Eye (tissue), 1 donor: ENCODE measurements at places on chromosomes 16 and 17.

DNA sequence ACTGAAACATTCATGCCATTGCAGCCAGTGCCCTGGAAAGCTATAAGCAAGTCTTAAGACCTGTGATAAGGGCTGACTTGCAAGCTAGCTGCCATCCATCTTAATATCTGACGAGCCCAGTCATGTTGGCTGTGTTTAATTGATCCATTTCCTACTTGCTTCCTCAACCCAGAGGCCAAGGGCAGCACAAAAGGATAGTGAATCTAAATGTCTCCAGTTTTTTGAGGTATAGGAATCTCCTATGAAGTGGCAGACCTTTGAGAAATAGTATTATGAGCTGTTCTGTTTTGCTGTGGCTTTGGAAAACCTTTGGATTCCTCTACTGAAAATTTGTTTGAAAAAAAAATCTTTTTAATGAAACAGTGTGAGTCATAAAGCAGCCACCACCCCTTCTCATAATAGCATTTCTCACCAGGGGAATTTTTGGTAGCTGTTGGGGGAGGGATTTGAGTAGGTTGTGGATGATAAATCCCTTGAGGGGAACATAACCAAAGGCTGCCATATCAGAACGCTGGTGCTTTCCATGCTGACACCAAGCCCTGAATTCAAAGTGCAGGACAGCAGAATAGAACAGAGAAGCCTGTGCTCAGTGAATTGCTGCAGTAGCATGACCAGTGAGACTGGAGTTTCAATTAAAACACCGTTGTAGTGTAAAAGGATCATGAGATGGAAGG is 12.9 kb downstream of the ZNRF1 start:
- DNase-seq, result no peak

- no peak for DNase-seq
Observed at GRCh38 chr16:492211-492875, 35.2 kb upstream of the CAPN15 start.

DNA sequence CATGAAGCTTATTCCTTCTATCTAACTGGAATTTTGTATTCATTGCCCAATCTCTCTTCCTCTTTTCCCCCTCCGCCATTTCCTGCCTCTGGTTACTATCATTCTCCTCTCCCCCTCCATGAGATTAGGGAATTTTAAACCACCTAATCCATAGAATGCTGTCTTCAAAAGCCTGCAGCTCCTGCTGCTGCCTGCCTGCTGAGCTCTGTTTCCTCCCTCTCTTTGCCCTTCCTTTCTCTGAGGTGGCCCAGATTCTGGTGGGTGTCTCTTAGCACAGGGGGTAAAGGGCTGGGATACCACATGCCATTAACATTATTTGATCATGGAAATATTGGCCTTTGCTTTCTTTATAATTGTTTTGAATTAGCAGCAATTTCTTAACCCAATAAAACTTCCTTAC is 241.6 kb downstream of the CNTNAP4 start:
- DNase-seq, result no peak

DNA sequence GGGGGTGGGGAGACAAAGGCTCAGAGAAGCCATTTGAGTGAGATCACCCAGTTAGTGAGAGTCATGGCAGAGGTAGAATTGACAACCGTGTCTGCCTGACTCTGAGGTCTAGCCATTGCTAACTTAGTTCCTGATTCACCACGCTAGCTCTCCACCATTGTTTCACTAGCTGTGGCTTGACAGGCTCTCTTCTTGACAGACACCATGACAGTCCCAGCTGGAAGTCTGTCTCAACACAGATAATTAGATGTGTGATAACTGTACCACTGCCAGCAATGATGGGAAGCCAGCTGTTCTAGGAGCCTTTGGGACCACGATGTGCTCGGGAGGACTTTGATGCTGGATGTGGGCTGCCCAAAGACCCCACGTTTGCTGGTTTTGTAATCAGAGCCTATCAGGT is 170.5 kb upstream of the CACNG3 start:
- DNase-seq, result no peak

DNA sequence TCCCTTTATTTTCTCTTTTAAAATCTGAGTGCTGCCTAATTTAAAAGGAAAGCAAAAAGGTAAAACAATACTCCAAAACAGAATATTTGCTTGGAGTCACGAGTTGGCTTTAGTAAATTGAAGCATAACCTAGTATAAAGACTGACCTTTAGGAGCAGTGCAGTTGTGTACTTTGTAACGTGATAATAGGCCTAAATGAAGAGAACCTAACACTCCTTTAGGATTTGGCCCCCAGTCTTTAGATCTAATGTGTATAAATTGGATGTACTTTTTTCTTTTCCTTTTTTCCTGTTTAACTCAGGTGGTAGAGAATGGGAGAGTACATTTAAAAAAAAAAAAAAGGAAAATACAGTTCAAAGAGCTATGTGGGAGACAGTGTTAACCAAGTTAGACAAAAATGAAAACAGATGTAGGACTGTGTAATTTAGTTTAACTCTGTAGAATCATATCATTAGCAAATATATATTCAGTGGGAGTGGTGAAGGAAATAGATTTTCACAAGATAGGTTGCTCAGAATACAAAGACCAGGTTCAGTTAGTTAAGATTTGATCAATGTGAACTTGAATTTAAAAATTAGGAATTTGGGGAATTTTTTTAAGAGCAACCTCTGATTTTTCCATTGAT is 16.8 kb downstream of the CPD start:
- no peak for DNase-seq

DNA sequence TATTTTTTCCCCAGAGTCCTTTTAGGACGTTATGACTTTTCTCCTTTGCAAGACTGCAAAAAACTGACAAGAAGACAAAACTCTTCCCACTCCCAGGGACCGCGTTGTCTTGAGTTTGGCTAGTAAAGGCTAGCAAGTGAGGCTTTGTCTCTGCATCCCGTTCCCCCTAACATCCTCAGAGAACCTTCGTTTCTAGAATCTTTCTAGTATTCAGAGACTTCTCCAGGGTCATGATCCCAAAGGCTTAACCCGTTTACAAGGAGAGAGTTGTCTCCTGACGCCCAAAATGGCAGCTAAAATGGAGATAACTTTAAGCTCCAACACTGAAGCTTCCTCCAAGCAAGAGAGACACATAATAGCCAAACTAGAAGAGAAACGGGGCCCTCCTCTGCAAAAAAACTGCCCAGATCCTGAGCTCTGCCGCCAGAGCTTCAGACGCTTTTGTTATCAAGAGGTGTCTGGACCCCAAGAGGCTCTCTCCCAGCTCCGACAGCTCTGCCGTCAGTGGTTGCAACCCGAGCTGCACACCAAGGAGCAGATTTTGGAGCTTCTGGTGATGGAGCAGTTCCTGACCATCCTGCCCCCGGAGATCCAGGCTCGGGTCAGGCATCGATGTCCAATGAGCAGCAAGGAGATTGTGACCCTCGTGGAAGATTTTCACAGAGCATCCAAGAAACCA is 843 bp downstream of the ZNF174 start:
- no peak for DNase-seq

DNA sequence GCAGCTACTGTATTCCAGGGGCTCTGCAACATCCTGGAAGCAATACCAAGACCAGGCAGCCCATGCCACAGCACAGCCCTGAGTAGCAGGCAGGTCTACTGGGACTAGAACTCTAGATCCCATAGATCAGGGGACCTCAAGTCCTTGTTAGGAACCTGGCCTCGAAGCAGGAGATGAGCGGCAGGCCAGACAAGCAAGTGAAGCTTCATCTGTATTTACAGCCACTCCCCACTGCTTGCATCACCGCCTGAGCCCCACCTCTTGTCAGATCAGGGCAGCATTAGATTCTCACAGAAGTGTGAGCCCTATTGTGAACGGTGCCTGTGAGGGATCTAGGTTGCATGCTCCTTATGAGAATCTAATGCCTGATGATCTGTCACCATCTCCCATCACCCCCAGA is 295.7 kb upstream of the TNRC6C start:
- DNase-seq, result no peak

DNA sequence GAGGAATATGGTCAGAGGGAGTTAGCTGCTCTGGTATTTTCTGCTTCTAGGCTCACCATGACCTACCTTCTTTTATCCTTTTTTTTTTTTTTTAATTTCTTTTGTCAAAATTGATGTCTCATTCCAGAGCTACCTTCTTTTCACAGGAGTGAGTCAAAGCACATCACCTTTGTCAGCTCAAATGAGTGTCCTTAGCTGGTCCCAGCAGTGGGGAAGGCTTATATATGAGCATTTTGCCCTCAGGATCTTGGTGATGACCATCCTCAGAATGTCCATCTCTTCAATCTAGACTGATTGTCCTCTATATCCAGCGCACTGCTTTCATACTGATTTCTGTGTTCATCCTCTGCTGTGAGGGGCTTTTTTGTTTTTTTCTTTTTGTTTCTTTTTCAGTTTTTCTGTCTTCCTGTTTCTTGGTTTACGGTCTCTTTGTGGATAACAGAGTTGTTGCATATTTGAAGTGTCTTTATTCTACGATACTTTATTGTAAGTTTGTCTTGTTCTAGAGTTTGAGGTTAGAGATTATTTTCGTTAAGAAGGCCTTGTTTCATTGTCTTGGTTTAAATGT is 24.9 kb downstream of the CBFB start:
- DNase-seq, result no peak

DNA sequence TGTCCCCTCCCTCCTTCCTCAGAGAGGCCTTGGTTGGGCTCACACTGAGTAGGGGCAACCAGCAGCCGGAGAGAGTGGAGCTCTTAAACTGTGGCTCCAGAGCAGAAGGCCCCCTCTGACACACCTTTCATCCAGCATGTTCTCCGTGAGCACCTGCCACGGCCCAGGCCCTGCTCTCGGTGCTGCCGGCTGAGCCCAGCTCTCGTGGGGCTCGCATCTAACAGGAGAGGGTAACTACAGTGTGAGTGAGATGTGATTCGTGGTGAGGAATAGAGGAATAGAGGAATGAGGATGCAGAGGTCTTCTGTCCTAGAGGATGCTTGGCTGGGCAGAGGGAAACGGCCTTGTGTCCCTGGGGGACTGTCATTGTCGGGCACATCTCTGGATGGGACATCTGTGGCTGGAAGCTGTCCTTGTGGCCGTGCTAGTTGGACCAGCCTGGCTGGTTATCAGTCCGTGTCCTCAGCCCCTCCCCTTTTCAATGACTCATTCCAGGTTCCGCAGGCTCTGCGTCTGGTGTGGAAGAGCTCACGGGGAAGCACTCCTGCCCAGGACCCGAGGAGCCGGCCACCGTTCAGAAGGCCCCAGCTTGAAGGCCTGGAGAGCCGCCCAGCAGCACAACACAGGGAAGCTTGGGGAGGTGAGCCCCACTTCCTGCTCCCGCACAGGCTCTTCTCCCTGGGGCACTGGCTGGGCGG is 11.9 kb upstream of the DNASE1 start:
- peak; percentile 14 for DNase-seq

DNA sequence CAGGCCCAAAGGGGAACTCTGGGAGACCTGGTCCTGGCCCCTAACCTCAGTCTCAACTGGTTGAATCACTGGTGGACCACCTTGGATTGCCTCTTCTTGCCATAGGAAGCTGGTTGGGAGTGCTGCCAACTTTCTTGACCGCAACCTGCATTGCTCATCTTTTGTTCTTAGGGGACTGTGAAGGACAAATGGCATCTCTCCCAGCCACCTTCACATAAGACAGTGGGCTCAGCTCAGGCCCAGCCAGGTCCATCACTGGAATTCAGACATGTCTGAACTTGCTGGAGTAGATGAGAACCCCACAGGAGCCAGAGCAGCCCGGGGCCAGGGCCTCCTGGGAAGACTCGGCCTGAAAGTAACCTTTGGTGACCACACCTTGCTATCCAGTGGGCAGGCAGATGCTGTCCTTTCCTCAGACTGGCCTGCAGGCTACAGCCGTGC is 18.8 kb downstream of the ADORA2B start:
- DNase-seq, result no peak

GRCh38 chr16:23528644-23529310 is 18.5 kb upstream of the GGA2 start:
- no peak for DNase-seq

DNA sequence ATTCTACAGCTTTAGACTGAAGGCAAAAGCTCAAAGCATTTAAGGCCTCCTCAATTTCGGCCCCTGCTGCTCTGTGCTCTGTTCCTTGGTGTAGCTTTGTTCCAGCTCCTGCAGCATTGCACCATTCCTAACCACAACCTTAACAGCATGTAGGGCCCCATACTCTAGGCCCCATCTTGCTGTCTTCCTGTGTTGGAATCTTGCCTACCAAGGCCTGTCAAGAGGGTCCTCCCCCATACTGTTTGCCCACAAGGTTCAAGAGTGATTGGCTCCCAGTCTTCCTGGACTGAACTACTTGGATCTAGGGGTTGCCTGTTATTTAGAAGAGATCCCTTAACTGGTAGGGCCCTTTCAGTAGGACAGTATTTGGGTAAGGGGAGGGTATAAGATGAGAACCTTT is 26.8 kb downstream of the TRPV2 start:
- DNase-seq, result no peak

- peak; percentile 72 for DNase-seq
Observed at GRCh38 chr17:78617511-78618061, 40.4 kb upstream of the DNAH17 start.

DNA sequence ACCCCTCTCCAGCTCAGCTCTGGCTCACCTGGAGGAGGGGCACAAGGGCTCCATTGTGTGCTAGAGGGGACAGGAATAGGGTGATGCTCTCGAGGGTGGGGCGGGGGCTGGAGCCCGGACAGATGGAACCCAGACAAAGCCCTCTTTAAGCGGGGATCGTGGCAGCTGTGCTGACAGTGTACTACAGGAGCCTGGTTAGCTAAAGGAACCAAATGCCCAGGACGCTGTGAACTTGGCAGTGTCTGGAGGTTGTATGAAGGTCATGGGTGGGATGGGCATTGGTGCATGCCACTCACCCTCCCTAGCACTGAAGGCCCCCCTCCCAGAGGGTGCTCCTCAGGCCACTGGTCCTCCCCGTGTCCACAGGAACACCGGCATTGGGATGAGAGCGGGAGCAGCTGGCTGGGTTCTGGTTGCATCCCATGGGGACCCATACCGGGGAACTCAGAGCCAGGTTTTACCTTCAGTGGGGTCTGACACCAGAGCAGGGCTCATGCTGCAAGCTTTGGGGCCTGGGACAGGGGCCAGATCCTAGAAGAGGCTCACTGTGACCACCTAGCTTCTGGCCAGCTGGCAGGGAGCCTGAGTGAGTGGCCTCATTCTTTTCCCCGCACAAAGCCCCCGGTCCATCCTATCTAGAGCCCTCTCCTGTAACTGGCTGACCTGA is 11.9 kb downstream of the KIF19 start:
- DNase-seq, result no peak

- peak; percentile 74 for DNase-seq
Observed at GRCh38 chr17:40343219-40344119, 21.1 kb downstream of the GJD3 start.

GRCh38 chr16:392450-393030 is 4.5 kb upstream of the NME4 start:
- DNase-seq, result no peak

GRCh38 chr16:57483725-57484514 is 2.4 kb downstream of the DOK4 start:
- no peak for DNase-seq

DNA sequence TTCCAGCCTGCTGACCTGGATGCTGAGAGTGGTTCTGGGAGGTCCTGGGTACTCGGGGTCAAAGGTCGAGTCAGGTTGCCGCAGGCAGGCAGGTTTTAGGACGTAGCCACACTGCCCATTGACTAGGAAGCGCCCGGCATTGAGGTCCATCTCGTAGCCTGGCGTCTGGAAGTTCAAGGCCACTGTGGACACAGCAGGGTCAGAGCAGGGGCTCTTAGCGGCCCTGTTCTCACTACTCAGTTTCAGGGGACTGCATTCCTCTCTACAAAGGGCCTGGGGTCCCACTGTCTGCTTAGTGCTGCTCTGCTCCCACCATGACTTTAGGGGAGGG is 18.9 kb downstream of the PLCD3 start:
- no peak for DNase-seq

- DNase-seq, result no peak
Observed at GRCh38 chr17:77893144-77894044, 65.1 kb upstream of the TNRC6C start.

- peak; percentile 57 for DNase-seq
Observed at GRCh38 chr17:40309949-40310510, 1.1 kb downstream of the RARA start.

GRCh38 chr16:67685388-67686112 is 18.9 kb downstream of the C16orf86 start:
- DNase-seq, result no peak
